Trophoblast cell (in vitro differentiated cells and primary cell): ENCODE measurements at places on chromosomes 6 and 20.

DNA sequence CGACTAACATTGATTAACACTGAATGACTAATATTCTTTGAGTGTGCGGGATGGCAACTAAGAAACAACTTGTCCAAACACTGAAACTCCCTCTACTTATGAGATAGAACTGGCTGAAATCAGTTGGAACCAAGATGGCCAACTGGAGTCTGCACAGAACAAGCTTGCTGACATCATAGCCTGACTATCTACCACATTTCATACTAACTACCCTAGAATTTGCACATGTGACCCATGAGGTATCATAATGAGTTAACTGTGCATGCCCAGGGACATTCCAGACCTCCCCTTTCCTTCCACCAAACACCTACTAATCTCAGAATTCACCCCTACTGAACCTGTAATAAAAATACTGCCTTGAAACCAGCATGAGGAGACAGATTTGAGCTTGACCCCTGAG is 43.2 kb downstream of the PHIP start:
- no peak for DNase-seq

DNA sequence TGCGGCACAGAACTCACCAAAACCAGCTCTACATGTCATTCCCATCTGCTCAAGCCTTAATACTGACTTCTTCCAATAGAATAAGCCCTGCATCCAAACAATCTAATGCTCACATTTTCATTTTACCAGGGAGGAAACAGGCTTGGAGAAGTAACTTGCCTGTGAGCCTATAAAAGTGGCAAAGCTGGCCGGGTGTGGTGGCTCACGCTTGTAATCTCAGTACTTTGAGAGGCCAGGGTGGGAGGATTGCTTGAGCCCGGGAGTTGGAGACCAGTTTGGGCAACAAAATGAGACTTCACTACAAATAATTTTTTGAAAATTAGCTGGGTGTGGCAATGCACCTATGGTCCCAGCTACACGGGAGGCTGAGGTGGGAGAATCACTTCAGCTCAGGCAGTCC is 133.7 kb downstream of the LY86 start:
- DNase-seq, result no peak

GRCh38 chr6:70379473-70380013 is 33.8 kb upstream of the FAM135A start:
- no peak for DNase-seq

- peak; percentile 80 for DNase-seq
Measured at GRCh38 chr20:51562332-51563173, 20.0 kb upstream of the NFATC2 start.

DNA sequence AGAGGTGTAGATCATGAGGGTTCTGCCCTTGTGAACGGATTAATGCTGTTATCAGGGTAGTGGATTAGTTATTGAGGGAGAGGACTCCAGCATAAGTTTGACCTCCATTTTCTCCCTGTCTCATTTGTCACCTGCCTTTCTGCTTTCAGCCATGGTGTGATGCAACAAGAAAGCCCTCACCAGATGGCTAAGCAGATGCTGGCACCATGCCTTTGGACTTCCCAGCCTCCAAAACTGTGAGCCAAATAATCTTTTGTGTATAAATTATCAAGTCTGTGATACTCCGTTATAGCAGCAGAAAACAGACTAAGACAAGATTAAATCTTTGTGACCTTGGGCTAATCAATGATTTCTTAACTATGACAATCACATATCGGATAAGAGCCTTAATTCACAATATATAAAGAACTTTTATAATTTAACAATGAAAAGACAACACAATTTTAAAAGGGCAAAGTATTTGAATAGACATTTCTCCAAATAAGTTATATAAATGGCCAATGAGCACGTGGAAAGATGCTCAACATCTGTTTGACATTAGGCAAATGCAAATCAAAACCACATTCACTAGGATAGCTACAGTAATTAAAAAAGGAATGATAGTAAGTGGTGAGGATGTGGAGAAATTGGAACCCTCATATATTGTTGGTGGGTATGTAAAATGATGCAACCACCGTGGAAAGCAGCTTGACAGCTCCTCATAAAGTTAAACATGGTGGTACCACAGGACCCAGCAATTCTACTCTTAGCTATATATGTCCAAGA is 45.3 kb upstream of the IFNGR1 start:
- no peak for DNase-seq

DNA sequence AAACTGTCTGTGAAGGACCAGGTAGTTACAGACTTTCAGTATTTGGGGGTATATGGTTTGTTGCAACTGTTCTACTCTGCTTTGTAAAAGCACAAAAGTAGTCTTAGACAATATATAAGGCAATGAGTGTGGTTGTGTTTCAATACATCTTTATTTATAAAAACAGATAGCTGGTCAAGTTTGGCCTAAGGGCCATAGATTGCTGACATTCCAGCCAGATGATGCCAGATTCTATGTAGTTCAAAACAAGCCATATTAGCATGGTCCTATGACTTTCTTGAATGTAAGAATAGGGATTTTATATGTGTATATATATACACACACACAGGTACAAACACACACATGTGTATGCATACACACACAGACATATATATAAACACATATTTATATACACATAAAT is 201.8 kb downstream of the GRIK2 start:
- DNase-seq, result peak; percentile 45

DNA sequence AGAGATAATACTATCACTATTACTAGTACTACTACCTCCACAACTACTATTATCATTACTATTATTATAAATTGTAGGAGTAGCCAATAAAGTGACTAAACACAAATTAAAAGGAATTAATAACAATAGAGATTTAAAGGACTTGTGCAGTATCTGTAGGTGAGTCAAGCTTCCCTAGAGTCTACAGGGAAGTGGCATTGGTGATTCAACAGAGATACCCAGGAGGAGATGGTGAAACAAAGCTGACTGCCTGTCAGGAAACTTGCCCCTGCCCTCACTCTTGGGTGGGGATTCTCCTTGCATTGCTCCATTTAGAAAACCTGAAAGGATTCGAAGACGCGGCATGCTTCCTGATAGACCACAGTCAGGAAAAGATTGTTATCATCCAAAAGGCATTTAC is 23.3 kb upstream of the BCLAF1 start:
- no peak for DNase-seq

DNA sequence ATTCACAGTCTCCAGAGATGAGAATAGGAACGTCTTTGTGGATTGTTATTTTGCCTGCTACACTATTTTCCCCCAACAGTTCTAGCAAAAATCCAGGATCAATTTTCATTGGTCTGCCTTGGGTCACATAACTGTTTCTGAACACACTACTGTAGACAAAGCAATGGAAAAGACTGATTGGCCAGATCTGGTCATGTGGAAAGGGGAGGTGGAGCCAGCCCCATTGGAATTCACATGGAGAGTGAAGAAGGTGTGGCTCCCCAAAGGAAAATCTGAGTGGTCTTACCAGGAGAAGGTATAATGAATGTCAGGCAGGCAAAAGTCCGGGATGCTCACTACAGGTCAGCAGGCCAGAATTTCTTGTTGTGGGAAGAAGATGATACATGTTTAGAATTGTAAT is 9.5 kb upstream of the TP53RK start:
- no peak for DNase-seq

- DNase-seq, result peak; percentile 74
Measured at GRCh38 chr6:27451660-27452390, 21.1 kb downstream of the ZNF184 start.

DNA sequence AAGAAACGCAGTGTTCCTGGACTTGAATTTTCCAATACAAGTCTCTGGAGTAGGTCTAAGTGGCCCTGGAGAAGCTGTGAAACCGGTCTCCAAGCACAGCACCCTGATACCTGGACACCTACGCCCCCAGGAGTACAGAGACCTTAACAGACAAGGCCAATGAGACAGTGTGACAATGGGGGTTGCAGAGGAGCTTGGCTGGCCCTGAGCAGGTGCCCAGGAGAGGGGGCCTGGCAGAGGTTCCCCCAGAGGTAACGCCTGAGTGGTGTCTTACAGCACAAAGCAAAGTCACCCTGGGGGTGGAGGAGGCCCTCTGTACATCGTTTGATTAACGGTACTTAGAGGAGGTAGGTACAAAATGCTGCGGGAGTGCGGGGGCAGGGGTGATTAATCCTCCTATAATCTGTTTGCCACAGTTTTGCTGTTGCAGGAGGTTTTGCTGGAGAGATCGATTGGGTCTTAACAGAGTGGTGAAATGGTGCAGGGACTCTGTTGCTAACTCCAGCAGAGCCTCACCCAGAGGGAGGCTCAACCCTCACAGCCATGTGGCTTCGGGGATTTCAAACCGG is 37.3 kb upstream of the APCDD1L start:
- DNase-seq, result no peak

DNA sequence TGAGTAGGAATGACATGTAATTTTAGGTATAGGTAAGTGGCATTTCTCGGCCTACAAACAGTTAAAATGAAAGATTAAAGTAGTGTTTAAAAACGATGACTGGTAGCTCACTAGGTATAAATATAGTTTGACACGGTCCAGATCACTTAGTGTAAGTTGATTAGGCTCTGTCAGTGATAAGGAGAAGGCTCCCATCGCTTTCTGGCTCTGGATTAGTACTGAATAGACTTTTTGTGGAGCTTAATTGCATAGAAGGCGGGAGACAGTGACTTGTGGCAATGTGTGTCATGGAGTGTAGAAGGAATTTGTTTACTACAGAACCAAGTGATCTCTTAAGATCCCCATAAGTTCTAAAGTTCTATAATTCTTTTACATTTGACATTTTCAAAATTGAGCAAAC is 6.7 kb downstream of the PYGB start:
- no peak for DNase-seq

- DNase-seq, result no peak
Measured at GRCh38 chr6:71299541-71300470, 11.2 kb downstream of the OGFRL1 start.

DNA sequence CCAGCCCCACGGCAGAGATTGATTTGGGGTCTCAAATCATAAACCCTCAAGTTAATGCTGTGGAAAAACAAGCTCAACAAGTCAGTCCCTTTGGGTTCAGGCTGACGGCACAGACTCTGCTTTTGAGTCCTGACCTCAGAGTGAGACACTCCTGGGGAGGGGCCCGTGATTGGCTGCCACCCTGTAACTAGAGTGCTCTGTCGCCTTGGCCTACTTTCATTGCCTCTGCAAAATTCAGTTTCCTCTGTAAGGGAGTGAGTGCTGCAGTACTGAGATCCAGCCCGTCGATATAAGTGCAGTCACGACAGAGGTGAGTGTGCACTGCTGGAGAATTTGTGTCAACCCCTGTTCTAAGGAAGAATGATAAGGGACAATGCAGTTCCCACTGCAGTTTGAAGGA is 105.6 kb downstream of the ANKS1A start:
- no peak for DNase-seq

DNA sequence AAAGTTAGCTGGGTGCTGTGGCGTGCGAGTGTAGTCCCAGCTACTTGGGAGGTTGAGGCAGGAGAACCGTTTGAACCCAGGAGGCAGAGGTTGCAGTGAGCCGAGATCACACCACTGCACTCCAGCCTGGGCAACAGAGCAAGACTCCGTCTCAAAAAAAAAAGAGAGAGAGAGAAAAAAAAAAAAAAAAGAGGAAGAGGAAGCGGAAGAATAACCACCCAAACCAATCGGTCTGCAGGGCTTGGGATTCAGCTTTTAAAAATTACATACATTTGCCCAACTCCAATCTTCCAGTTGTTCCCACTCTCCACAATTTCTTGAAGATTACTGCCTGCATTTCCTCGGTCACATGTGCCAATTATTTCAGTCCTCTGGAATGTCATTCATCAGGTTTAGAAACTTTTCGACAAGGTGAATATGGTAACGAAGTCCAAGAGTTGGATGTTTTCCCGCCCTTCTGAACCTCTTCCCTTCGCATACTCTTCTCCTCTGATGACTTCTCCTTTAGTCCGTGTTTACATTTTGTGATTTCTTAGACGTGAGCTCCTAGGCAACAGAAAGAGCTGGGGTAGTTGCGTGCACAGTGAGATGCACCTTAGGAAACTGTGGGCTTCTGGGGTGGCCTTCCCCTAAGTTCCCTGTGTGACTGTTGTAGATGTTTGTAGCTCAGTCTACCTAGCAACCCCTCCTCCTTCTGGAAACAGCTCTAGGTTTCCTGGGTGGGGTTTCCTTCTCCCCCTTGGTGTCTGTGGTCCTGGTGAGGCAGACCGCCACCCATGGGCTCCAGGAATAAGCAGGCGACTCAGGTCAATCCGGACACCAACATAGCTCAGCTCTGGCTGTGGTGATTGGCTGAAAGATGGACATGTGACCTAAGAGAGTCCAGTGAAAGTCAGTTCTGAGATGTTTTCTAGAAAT is 63.0 kb upstream of the NCOA3 start:
- peak; percentile 99 for DNase-seq

DNA sequence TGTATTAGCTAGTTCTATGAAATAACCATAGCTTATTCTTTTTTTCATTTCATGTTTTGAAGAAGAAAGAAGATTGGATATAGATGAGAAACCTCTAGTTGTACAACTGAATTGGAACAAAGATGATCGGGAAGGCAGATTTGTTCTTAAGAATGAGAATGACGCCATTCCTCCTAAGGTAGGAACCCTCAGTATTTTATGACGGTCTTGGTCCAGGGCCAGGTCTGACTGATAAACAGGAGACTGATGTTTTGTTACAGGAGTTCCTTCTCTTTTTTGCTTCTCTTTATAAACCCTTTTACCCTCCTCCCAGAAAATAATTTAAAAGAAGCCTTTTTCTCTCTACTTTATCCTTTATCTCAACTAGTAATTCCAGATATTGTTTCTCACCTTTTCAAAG is 43.6 kb downstream of the AFDN start:
- DNase-seq, result no peak

- DNase-seq, result no peak
Measured at GRCh38 chr20:32543570-32544259, 41.4 kb downstream of the NOL4L start.

GRCh38 chr6:147547369-147547902 is 38.9 kb downstream of the SAMD5 start:
- DNase-seq, result no peak

GRCh38 chr20:57451795-57452661 is 60.8 kb downstream of the RBM38 start:
- no peak for DNase-seq

GRCh38 chr6:151670116-151670515 is 137.4 kb upstream of the ESR1 start:
- DNase-seq, result peak; percentile 68

DNA sequence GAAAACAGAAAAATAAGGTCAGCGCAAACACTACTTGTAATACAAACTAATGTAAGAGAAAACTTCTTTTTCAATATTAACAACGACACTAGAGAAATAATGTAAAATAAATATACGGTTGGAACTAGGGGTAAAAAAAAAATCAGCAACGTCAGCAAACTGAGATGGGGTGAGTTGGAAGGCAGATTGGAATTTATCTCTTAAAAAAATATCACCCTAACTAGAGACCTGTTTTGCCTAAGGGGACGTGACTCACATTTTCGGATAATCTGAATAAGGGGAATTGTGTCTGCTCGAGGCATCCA is 705 bp upstream of the UTRN start:
- DNase-seq, result no peak

GRCh38 chr6:150659046-150659763 is 59.5 kb downstream of the PLEKHG1 start:
- no peak for DNase-seq

GRCh38 chr6:26296857-26297648 is 67.9 kb upstream of the BTN3A2 start:
- no peak for DNase-seq

- no peak for DNase-seq
Measured at GRCh38 chr20:17635332-17636244, 46.5 kb downstream of the RRBP1 start.
